ENCODE measurements at places on chromosomes 4 and X. TPM values are rescaled to one million over a fixed set of nuclear protein-coding genes. Genes with fewer than 3 reads are reported as not detected.

SMPX gene
- total RNA-seq = not detected

GRCh38 chr4:124429746-124430250, 282.7 kb downstream of the ANKRD50 start:
- DNase-seq = no peak

GRCh38 chr4:10442976-10443375, 14.2 kb downstream of the ZNF518B start:
- DNase-seq = no peak

DNA sequence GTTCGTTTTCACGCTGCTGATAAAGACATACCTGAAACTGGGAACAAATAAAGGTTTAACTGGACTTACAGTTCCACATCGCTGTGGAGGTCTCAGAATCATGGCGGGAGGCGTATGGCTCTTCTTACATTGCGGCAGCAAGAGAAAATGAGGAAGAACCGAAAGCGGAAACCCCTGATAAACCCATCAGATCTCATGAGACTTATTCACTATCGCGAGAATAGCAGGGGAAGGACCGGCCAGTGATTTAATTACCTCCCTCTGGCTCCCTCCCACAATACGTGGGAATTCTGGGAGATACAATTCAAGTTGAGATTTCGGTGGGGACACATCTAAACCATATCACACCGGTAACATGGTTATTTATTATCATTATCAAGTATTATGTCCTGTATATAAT, 2204.5 kb downstream of the ARAP2 start:
- DNase-seq = no peak

DNA sequence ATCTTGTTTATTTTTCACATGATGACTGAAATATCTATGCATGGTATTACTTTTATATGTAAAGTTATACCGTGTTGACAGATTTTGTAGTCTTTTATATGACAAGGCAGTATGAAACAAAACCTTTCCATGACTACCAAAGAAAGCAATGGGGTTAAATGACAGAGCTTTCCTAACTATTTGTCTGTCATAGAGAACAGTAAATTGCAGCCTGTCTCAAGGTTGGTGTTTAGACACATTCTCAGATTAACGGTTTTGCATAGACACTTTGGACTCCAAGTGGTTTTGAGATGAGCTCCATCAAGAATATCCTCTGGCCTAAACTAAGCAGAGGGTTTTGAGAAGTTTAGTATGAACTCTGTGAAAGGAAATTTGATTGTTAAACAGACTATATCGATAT, 180.7 kb upstream of the TENM3 start:
- no peak for DNase-seq

ANAPC10 gene
- 22.2 TPM for total RNA-seq

CXCL1 gene
- 0.31 TPM for total RNA-seq

GPRIN3 gene
- 88.5 TPM for total RNA-seq

MPP1 gene
- total RNA-seq = 9.0 TPM

- DNase-seq = no peak
Measured at GRCh38 chrX:46447384-46447783, 97.8 kb downstream of the ZNF674 start.

All from T-helper 17 cell (primary cell).